Cardiac septum (tissue), 1 donor: ENCODE measurements at places on chromosomes 12 and 14. TPM values are rescaled to one million over a fixed set of nuclear protein-coding genes. Genes with fewer than 3 reads are reported as not detected.

The PIANP gene
- total RNA-seq: 0.40 TPM

The CMKLR1 gene
- 21.0 TPM for total RNA-seq

The PAWR gene
- total RNA-seq: 6.6 TPM

The CD69 gene
- total RNA-seq: 0.24 TPM

The MGP gene
- total RNA-seq: 677 TPM

The SCN8A gene
- total RNA-seq: 0.19 TPM

The MAP1LC3B2 gene
- 1.9 TPM for total RNA-seq

The CPNE6 gene
- 1.4 TPM for total RNA-seq

The DAO gene
- total RNA-seq: not detected

The DPPA3 gene
- total RNA-seq: not detected

The CLEC7A gene
- total RNA-seq: 2.6 TPM

The FOXM1 gene
- 0.24 TPM for total RNA-seq
